ENCODE measurements at places on chromosomes 5 and 9. TPM values are rescaled to one million over a fixed set of nuclear protein-coding genes. Genes with fewer than 3 reads are reported as not detected.

- DNase-seq, result no peak
These were observed 209.7 kb downstream of the CAAP1 start for GRCh38 chr9:26682796-26683496.

The OCLN gene
- 1.3 TPM for total RNA-seq

The PCDHGB7 gene
- total RNA-seq, result 0.03 TPM

DNA sequence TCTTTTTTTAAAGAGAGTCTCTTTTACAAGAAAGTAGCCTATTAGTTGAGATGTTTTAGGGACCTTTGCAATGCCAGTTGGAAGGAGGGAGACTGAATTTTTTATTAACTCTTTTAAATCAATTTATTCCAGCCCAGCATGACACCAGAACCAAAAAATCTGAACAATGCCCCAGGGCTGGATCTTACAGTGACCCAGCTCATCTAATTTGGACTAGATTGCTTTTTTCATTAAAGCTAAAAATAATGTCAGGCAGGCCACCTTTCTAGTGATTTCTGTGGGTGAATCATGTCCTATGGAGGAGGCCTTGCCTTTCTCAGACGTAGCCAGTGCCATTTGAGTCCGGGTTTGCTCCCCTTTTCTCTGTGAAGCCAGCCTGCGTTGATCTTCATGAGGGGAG lies 38.8 kb downstream of the MAP1B start:
- no peak for DNase-seq

GRCh38 chr5:117327511-117327910 lies 752.9 kb upstream of the SEMA6A start:
- no peak for DNase-seq

GRCh38 chr9:38065369-38066075 lies 3.5 kb downstream of the SHB start:
- no peak for DNase-seq

- DNase-seq, result no peak
These were observed 3.7 kb downstream of the GSN start for GRCh38 chr9:121271368-121272341.

GRCh38 chr5:150765799-150766169 lies 7.0 kb upstream of the DCTN4 start:
- DNase-seq, result no peak

The FAM120A gene
- total RNA-seq, result 31.5 TPM

DNA sequence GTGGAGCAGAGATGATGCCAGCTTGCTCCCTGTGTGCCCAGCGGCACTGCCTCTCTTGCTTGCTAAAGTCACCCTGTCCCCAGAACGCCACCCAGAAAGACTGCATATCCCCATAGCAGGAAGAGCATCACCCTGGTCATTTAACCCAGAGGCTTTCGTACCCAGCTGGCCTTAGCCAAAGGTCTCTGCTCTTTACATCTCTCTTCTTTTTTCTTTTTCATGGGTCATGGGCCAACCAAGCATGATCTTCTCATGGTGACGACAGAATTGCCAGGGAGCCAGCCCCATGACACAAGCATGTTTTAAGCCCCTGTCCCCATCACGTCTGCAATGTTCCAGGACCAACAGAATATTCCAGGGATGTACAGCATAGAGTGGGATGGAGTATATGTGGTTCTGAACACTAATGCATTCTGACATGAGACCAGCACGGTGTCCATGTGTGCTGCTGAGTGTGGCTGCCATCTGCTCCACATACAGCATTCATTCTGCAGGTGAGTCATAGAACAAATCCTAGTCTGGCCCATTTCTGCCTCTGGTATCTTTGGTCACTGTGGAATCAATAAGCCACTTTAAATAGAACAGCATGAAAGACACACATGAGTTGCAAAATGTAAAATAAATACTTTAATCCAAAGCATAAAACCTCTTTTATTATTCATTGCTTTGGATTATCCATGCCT lies 203.0 kb downstream of the MED10 start:
- DNase-seq, result no peak

The RALGPS1 gene
- 3.0 TPM for total RNA-seq

DNA sequence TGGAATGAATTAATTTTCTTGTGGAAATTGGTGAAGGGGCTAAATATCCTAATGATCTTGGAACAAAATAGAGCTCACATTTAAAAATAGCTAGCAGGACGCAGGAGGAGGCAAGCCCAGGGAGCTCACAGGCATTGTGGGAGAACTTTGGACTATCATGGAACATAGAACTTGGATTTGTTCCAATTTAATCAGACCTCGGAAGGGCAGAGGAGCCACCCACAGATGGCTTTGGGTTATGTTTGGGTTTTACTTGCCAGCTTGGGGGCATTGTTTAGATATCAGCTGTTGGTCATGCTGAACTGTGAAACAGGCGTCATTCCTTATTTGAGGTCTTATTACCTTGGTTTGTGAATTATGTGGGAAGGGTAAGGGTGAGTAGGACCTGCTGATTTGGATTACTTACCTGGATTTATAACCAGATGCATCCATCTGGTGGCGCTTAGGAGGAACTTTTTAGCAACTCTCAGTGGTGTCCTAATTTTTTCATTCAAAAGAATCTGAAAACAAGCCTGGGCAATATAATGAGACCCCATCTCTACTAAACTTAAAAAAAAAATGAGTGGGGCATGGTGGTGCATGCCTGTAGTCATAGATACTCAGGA lies 14.1 kb upstream of the PTGR1 start:
- DNase-seq, result no peak

The TMC1 gene
- total RNA-seq, result not detected

GRCh38 chr9:27712806-27713205 lies 139.5 kb upstream of the C9orf72 start:
- no peak for DNase-seq

DNA sequence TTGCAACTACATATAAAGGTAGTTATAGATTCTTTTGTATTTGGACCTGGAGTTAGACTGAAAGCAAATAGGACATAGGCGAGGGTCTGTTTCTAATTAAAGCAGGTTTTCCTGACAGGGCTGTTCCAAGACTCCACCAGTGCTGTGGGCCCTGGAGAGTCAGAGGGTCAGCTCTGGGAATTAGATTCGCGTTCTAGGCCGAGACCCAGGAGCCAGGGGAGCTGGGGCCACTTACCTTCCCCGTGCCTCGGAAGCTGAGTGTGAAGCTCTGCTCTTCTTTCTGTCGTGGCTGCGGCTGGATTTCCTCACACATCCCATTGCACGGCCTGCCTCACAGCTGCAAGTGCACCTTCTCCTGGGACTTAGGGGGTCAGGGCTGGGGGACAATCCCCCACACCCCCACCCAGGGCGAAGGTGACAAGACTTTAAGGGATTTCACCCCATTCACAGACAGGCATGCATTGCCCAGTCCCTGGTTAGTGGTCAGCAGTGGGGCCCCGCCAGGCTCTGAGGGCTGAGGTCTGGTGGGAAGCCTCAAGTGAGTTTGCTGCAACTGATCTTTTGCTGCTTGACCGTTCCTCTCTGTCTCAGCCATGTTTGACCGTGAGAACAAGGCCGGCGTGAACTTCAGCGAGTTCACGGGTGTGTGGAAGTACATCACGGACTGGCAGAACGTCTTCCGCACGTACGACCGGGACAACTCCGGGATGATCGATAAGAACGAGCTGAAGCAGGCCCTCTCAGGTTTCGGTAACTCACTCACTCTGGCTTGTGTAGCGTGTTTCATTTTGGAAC lies 15.3 kb upstream of the AHRR start:
- DNase-seq, result no peak

The GMCL2 gene
- total RNA-seq, result not detected

DNA sequence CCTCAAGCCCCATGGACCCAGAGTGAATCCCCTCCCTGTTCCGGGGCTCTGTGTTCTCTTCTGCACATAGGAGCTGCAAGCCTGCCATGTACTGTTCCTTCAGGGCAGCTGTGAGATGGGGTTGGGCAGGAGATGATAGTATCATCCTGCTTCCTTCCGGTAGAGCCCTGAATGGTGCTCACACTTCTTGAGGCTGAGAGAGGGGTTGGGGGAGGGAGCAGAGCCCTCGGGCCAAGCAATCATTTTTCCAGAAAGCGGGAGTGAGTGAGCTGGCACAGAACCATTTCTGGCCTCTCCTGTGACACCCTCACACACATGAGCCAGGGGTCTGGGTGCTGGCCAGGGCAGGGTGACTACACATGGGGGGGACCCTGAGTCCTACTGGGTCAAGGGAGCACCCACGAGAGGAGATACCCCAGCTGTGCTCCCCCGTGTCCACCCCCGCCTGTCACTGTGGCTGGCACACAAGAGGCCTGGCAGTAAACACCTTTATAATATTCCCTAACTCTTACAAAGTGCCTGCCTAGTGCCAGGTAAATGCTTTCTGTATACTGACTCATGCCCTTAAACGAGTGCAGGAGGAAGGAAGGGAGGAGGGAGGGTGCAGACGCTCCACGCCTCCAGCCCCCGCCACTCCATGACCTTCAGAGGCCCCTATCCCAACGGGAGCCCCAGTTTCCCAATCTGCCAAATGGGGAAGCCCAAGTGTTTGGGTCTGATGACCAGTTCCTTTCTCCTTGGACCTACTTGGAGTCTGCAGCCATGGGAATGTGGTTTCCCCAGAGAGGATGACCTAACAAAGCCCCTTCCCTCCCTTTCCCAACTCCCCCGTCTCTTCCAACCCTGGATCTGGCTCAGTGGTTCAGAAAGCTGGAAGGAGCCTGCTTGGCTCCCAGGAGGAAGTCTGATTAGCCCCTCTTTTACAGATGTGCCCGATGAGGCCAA lies 15.5 kb downstream of the AKNA start:
- peak; percentile 32 for DNase-seq

DNA sequence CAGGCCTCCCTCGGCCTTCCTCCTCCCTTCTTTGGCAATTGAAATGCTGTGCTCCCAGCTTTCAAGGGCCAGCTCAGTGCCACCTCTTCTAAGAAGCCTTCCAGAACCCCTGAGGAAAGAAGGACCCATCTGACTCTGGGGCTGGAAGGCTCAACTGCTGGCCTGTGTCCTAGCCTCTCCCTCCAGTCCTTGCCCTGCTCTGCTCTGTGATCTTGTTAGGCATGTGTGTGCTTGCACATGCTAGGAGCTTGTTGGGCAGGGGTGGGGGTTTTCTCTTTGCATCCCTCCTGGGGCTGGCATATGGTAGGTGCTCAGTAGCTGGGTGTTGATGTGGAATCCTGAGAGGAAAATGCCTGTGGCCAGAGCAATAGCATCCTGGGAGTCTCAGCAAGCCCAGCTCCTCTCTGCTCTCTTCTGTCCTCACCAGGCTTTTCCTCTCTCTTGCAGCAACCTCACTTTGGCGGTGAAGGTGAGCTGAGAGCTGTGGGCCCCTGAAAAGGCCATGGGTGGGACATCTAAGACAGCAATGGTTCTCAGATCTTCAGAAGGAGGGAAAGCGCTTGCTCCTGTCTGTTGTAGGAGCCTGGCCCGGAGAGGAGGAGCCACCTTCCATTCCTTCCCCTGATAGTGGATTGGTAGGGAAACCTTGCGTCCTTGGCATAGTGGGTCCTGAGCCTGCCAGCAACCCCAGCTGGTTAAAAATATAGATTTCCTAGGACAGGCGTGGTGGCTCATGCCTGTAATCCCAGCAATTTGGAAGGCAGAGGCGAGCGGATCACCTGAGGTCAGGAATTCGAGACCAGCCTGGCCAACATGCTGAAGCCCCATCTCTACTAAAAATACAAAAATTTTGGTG lies 9.9 kb downstream of the DOLK start:
- DNase-seq, result no peak

The PCDHGA6 gene
- 1.6 TPM for total RNA-seq

The SEMA5A gene
- 0.57 TPM for total RNA-seq

Data from Caki2 (cell line).